ENCODE measurements at places on chromosomes 2 and 18.

DNA sequence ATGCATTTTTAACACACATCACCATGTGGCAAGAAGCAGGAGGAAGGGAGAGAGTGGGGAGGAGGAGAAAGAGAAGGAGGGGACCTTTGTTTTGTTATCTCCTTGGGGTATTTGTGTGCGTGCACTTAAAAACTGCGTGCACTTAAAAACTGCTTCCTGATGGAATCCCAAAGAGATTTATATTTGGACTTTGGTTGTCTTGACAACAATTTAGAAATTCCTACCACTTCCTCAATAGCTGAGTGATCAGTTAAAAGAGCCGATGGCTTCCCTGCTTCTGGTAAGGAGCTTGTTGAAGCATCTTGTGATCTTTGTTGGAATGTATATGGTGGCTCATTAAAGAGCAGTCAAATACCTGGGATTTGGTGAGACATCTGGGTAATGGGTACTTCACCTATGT is 4.5 kb downstream of the RAB31 start:
- peak; percentile 49 for DNase-seq

DNA sequence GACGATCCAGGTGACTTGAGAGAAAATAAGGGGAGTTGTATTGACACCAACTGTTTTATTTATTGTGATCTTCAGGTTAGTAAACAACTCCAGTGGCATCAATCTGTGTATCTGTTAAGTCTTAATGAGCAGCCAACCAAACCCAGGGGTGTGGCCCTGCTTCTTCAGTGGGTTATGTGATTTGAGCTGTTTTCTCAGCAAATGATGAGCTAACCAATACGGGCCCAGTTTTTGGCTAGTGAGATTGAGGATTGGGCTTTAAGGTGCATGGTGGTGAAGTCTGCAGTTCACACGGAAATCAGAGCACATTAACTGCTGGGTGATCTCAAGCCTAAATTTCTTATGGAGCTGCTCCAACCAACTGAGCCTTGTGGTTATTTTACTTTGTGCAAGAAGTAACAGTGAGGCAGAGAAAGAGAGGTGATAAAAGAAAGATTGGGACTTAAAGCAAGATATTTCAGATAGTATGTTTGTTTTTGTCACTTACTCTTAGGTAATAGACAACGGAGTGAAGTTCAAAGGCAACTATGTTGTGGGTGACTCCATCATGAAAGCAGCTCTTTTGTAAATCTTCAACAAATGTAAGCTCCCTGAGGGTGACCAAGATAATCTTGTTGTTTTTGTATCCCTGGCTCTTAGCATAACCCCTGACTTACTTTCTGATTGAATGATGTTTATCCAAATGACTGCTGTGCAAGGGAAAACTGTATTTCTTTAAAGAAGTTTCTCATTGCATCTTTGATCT is 2.4 kb downstream of the MTCL1 start:
- peak; percentile 41 for DNase-seq

DNA sequence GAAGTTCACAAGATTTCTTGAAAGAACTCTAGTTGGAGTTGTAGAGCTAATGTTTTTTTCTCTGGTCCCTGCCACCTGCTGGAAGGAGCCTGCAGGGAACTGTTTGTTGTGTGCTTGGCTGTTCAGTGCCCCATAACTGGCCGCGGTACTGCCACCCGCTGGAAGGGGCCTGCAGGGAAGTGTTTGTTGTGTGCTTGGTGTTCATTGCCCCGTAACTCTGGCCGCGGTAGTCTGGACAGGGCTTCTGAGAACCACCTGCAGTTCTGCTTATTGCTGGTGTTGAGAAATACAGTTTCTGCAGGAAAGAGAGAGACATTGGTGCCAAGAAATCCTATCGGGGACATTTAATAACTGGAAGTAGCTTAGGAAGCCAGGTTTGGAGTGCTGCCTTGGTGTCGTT is 58.1 kb downstream of the AGAP1 start:
- peak; percentile 41 for DNase-seq

DNA sequence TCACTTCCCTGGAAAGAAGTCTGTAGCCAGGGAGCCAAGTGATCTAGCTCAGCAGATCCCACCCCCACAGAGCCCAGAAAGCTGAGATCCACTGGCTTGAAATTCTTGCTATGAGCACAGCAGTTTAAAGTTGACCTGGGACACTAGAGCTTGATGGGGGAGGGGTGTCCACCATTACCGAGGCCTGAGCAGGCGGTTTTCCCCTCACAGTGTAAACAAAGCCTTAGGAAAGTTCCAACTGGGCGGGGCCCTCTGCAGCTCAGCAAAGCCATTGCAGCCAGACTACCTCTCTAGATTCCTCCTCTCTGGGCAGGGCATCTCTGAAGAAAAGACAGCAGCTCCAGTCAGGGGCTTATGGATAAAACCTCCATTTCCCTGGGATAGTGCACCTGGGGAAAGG is 887.2 kb upstream of the LRATD1 start:
- no peak for DNase-seq

- DNase-seq, result no peak
These were observed 585.1 kb downstream of the SLC4A3 start for GRCh38 chr2:220212296-220213080.

GRCh38 chr18:10530852-10531251 is 5.0 kb downstream of the NAPG start:
- DNase-seq, result no peak

DNA sequence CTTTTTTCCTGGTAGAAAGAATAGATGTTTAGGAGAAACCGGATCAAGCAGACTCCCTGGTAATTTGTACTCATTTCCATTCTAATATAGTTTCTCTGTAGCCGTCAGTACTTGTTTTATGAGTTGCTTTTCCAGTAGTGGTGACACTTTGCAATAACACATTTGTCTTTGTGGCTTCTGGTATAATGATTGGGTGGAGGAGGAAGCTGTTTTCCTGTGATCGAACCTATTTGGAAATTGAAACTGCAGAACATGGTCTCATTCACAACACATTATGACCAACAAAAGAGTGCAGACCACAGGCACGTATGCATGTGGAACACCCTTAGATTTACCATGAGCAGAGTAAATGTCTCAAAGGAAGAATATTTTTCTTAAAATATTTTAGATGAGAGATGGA is 7.6 kb upstream of the SERPINB12 start:
- DNase-seq, result no peak

DNA sequence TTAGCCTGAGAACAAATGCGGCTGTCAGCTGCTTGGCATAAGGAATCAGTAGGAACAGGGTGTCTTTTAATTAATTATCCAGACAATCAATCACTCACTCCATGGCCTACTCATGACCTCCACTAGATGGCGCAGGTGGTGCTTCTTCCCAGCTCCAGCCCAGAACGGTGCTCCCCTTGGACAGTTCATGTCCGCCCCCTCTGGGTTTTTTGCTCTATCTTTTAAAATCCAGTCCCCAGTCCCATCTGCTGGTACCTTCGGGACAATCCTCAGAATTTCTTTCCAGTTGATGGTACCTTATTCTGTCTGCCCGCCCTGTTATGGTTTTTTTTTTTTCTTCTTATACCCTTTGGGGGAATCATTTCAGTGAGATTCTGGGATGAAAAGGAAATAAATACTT is 99.8 kb downstream of the CACNB4 start:
- DNase-seq, result peak; percentile 59

DNA sequence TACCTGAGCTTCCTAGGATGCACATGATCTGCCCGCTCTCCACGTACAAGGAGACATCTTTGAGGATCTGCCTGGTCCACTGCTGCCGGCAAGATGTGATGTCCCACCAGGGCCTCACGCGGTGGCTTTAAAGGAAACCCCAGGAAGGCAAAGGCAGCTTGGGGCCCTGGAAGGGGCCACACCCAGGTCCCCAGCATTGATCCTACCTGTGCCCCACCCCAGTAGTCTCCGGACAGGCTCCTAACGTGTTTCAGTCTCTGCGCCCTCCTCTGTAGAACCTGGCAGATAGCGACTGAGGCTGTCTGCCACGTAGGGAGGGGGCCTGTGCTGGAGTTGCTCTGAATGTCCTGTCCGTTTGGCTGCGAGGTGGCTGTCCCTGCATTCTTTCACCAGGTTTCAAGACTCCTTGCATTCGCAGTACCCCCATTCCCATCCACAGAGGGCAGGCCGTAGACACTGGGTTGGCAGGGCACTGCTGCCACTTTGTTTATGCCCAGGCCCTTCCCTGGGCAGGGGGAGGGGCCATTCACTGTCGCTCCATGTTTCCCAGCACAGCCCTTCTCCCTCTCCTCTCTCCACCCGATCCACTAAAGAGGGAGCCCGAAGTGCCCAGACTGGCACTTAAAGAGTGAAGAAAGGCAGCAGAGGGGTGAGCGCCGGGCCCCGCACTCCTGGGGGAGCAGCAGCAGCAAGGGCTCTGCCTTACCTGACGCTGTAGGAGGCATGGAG is 644 bp downstream of the ABCG5 start:
- DNase-seq, result no peak

GRCh38 chr18:57859314-57859713 is 56.2 kb upstream of the ATP8B1 start:
- DNase-seq, result no peak

DNA sequence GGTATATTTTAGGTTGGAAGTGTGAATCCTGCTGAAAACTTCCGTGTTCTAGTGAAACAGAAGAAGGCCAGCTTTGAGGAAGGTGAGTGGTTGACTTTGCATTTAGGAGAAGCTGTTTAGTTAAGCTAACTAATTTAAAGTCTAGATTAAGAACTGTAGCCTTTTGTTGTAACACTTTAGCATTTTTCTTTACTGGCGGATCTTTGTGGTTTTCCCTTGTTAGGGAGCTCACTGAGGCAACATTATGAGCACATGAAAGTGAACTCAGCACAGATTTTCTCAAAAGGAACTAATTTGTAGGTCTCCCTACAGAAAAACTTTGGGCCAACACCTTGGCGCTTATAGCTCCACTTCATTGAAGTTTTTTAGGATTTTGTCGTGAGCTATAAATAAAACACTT is 52.8 kb downstream of the XRCC5 start:
- DNase-seq, result no peak

GRCh38 chr18:62992877-62993365 is 277.6 kb downstream of the PHLPP1 start:
- DNase-seq, result no peak

DNA sequence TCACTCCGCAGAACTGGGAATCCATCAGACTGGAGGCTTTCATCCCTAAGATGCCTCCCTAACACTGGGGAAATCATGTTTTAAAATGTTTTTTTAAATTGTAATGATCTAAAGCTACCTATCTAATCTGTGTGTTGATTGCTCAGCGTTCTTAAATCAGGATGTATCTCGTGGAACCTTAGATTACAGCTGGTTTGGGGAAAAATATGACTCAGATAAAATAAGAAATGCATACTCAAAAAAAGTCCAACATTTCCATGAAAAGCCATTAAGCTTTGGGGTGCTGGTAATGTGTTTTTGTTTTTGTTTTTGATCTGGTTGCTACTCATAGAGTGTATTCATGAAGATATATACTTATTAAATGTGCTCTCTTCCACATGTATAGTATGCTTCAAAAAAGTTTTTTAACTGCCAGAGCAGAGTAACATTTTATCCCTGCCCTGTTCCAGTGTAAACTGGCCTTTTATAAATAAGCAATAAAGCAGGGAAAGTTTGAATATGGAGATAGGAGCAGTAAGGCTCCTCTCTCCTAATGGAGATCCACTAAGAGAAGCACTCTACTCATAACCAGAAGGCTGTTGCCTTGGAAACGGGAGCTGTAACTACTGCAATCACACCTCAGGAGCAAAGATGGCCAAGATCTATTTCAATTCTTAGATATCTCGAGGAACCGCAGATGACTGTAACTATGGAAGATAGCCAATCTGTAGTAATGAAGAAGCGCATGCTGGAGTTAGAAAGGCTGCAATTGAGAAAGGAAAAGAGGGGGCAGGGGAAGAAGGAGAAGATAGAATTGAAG is 41.6 kb downstream of the ANKRD44 start:
- DNase-seq, result peak; percentile 22

DNA sequence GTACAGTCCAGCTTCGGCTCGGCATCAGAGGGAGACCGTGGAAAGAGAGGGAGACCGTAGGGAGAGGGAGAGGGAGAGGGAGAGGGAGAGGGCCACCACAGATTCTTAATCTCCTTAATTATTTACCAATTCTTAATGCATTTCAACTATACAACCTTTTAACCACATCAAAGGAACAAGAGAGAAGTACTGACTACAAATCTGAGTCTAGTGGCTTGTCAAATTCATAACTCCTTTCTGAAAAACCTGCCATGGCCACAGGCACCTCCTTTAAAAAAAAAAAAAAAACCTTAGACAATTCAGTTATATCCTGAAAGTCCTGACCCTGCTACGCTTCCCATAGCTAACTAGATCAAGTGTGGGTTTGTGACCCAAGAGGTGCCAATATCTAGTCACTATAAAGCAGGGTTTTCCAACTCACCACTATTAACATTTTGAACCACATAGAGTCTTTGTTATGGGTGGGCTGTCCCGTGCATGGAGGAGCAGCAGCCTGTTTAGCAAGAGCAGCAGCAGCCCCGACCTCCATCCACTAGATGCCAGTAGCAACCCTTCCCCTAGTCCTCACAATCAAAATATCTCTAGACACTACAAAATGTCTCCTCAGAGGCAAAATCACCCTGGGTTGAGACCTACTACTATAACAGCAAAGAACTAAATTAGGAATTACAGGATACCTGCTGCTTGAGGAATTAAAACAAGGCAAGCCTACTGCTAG is 6.8 kb downstream of the ESCO1 start:
- DNase-seq, result no peak

DNA sequence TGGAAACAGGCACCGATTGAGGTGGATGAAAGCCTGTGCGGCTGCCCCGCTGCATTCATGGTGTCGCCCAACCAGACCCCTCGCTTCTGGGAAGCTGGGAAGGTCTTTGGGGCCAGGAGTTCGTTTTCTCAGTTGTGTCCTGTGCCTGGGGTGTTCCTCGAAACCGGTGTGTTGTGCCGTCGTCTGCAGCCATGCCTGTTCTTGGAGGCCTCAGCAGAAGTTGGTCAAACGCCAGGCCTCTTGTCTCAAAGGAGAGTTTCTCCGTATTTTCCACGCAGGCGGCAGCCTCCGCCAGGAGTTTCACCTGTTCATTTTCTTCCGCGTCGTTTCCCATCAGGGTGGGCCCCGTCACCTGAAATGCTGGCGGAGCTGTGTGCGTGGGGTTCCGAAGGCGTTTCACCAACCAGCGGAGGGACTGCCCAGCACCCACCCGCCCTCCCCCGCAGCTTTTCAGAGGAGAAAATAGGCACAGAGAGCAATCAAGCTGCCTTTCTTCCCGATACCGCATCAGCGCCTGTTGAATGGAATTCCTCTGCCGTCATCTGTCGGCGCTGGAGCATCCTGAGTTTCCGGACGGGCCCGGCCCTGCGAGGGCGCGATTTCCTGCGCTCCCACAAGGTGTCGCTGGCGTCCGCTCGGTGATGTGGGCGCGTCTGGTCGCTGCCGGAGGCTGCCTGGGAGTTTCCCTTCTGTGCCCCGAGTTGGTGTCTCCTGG is 17.0 kb upstream of the NFATC1 start:
- DNase-seq, result peak; percentile 90

- no peak for DNase-seq
These were observed 569.2 kb downstream of the ZEB2 start for GRCh38 chr2:143950704-143951103.

DNA sequence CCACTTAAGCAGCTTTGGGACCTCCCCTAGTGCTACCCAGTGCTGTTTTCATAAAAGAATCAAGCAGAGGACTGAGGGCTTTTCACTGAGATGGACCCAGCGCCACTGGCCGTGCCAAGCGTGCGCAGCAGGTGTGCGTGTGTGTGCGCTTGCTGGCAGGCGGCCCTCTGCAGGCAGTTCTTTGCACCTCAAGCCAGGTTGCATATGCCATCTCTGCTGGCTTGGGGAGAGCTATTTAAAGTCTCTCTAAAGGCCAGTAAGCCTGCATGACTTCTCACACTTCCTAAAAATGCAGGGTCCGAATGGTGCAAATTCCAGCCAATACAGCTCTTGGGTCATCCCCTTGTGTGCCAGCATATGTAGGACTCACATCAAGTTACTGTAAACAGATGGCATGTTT is 255.5 kb downstream of the RNF152 start:
- no peak for DNase-seq

GRCh38 chr2:45354776-45355175 is 256.3 kb downstream of the SRBD1 start:
- no peak for DNase-seq
